ENCODE measurements at places on chromosomes 3 and 15.

DNA sequence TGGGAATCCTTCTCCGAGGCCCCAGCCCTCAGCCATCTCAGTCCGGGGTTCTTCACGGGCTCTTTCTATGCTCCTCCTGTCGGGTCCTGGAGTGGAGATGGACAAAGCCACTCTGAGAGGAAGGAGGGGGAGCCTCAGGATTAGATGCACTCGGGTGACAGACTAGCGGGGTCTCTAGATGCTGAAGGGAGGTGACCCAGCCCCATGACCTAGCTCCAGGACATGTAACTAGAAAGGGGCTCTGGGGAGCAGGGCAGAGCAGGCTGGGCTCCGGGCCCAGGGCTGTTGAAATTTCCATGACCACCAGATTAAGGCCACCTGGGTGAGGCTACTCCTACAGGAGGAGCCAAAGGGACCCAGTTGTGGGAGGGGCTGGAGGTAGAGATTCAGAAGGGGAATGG lies 14.8 kb upstream of the SKIC8 start:
- no peak for DNase-seq

DNA sequence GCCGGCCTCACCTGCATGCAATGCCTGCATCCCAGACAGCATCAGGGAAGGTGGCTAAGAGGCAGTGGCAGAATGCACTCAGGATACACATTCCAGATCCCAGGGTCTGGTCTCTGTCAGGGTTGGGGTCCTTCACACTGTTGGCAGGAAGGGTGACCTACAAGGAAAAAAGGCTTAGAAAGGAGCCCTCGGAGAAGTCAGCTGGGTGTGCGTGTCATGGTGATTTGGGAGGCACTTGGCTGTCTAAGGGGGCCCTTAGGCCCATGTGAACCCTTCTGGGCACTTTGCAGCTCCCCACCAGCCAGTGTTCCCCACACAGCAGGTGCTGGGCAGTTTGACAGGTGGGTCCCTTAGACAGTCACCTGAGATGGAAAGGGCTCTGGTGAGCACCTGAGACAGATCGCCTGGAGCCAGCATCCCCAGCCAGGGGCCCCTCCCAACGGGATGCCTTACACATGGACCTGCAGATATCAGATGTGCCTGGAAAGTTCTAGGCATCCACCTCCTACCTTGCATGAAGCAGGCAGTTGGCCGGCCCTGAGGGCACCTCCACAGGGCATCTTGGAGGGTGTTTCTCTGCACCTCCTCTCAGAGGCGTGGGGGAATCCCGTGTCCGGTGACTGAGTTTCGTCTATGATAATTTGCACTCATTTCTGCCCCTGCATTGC lies 131.6 kb downstream of the LRRK1 start:
- no peak for DNase-seq

DNA sequence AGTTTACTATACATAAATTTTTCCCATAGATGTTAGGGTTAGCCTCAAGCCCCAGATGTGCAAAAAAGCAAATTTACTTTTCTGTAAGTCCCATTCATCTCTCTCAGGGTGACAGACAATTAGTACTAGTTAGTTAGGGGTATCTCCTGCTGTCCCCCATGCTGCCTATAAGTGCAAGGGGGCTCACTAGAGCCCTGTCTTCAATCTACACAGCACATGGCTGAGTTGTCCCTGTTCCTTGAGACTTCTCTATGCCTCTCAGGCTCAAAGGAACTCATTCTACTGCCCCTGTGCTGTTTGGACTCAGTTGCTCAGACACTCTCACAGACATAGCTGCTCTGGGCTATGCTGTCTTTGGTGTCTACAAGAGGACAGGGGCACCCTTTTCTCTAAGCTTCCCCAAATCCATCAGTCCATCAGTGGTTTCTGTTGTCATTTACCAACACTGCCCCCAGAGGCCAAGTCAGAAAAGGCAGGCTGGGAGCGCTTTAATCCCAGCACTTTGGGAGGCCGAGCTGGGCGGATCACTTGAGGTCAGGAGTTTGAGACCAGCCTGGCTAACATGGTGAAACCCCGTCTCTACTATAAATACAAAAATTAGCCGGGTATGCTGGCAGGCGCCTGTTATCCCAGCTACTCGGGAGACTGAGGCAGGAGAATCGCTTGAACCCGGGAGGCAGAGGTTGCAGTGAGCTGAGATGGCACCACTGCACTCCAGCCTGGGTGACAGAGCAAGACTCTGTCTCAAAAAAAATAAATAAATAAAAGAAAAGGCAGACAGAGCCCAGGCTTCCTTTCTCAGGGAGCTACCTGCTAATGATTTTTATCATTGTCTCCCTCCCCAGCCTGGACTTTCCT lies 31.4 kb upstream of the PRTG start:
- peak; percentile 28 for DNase-seq

- no peak for DNase-seq
Observed at GRCh38 chr3:70112751-70113150, 113.2 kb downstream of the SAMMSON start.

DNA sequence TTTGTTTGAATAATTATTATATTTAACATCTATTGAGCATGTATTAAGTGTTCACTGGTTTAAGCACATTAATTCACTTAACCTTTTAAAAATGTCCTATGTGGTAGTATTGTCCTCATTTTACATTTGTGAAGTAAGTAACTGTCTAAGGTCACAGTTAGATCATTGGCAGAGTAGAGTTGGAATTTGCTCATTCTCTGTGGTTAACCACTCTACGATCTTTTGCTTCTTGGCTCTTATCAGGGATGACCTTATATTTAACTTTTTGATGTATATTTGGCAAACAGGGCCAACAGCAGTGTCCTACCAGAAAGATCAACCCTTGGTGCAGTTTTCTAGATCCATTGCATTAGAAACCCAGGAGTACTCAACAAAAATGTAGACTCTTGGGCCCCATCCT lies 34.0 kb downstream of the PXK start:
- no peak for DNase-seq

- peak; percentile 37 for DNase-seq
Observed at GRCh38 chr15:80234883-80235282, 17.1 kb downstream of the CTXND1 start.

- DNase-seq: peak; percentile 47
Observed at GRCh38 chr3:113441051-113441770, at the start of gene CFAP44. CFAP44 (minus strand) TSS chr3:113441493; CDS start chr3:113433664, 7,829 bp downstream.

GRCh38 chr3:48273594-48274211 lies 32.8 kb downstream of the ZNF589 start:
- peak; percentile 48 for DNase-seq

GRCh38 chr15:67389975-67390374 lies 131.0 kb upstream of the C15orf61 start:
- no peak for DNase-seq

- peak; percentile 54 for DNase-seq
Observed at GRCh38 chr15:45179221-45179985, 8.4 kb downstream of the SHF start.

GRCh38 chr15:54502416-54503075 lies 524.3 kb downstream of the UNC13C start:
- DNase-seq: no peak

- no peak for DNase-seq
Observed at GRCh38 chr3:142586803-142587406, 8.4 kb upstream of the ATR start.

- DNase-seq: peak; percentile 67
Observed at GRCh38 chr3:142993958-142994442, 7.4 kb upstream of the U2SURP start.

DNA sequence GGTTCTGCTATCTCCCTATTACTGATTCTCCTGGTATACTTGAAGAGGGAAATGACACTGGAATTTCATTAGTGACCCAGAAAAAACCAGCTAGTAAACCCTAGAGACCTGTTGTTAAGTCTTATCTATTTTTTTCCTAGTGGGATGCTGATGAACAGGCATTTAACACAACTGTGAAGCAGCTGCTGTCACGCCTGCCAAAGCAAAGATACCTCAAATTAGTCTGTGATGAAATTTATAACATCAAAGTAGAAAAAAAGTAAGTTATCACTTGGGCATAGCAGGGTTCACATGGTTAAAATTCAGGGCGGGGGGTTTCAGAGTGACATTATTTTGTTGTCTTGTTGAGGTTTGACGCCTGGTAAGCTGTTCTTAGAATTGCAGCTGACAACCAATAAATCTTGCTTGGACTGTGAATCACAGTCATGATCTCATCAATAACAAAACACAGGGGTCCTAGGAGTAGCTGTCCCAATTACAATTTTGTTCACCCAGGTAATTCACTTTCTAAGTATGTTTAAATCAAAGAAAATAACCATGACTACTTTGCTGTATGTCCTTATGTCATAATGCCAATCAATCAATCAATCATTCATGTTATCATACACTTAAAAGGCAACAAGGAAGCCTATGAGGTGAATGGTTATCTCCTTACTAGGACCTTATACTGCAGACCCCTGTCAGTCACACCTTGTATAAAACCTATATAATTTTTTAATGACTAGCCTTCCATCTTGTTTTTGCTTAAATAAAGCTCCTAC lies 4.6 kb downstream of the SRP14 start:
- DNase-seq: no peak

GRCh38 chr3:27730774-27731659 lies 8.9 kb upstream of the EOMES start:
- no peak for DNase-seq

GRCh38 chr15:90471126-90471525 lies 58.6 kb upstream of the CRTC3 start:
- DNase-seq: no peak

DNA sequence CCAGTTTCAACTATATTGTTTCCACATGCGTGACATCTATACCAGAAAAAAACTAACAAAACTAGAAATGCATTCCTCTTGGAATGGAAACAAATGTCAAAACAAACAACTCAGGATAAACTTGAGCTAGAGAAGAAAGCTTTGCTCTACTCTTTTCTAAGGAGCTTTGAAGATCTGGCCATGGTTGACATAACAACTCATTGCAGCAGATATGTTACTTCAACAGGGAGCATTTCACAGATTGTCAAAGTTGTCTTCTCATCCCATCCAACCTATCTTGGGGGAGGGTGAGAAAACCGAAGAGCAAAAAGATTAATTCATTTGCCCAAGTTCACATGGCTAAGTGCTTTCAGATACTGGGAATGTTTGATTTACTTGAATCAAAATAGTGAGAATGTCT lies 484.4 kb downstream of the CNTN4 start:
- no peak for DNase-seq

GRCh38 chr3:14352002-14352627 lies 50.3 kb upstream of the SLC6A6 start:
- no peak for DNase-seq

GRCh38 chr15:86014016-86014415 lies 65.7 kb upstream of the AGBL1 start:
- no peak for DNase-seq

GRCh38 chr3:144638009-144638408 lies 666.4 kb downstream of the DIPK2A start:
- no peak for DNase-seq

All from activated naive CD4-positive, alpha-beta T cell treated with anti-CD3 and anti-CD28 coated beads, Interleukin-2, amount 50 U/mL, for 16 hours (primary cell).